Activated T-cell treated with anti-CD3 and anti-CD28 coated beads, Interleukin-2, amount 50 U/mL, for 48 hours (primary cell): ENCODE measurements at places on chromosomes 7 and 10.
A peak's percentile ranks its signal among the peaks of the same experiment; 100 is the strongest.

GRCh38 chr7:80187727-80188126 lies 53.1 kb downstream of the GNAI1 start:
- DNase-seq: no peak

DNA sequence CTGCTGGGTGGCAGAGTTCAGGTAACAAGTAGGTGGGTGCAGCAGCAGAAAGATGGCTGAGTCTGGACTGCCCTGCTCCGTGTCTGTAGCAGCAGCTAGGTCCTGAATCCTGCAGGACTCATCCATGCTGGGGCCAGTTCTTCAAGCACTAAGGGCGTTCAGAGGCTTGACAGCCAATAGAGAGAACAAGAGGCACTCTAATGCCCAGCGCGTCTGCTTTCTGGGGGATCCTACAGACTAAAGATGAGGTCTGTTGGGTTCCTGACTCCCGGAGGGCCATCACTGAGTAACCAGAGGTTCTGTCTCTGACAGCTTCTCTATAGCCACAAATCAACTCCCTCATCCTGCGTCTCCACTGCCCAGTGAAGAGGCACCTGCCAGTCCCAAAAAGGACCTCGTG lies 125.5 kb downstream of the PTPN20 start:
- no peak for DNase-seq

GRCh38 chr7:26698806-26699205 lies 165.6 kb downstream of the SKAP2 start:
- no peak for DNase-seq

DNA sequence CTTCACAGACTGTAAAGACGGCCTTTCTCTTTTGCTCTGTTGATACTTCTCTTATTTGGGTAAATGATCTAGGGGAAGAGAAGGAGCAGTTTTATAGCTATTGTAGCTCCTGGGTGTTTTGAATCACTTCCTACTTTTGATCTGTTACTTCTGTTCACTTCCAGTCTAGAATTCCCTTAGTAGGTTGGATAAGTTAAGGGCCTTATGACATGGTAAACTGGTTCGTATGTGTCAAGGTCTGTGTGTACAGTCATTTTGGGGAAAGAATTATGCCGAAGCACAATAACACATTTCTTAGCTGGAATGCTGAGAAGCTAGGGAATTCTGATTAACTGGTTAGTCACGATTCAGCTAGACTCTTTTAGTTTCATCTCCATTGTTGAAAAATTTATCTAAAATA lies 8.1 kb downstream of the DENND10 start:
- DNase-seq: no peak

GRCh38 chr7:9083837-9084236 lies 650.4 kb downstream of the NXPH1 start:
- DNase-seq: no peak

GRCh38 chr7:4066206-4066605 lies 615.9 kb upstream of the FOXK1 start:
- no peak for DNase-seq

DNA sequence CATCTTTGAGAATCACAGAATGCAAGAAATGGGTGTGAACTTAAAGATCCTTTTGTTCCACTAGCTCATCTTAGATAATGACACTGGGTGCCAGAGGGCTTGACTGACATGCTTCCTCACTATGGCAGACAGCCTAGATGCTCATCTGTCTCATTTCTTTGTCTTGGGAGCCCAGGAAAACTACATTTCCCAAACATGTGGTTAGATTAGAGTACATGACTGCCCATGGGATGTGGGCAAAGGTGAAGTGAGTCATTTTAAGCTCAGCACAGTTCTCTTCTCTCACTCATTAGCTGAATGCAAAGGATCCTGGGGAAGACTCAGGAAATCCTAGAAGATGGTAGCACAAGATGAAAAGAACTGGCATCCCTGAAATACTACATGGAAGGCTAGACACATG lies 32.5 kb upstream of the TBX20 start:
- DNase-seq: no peak

DNA sequence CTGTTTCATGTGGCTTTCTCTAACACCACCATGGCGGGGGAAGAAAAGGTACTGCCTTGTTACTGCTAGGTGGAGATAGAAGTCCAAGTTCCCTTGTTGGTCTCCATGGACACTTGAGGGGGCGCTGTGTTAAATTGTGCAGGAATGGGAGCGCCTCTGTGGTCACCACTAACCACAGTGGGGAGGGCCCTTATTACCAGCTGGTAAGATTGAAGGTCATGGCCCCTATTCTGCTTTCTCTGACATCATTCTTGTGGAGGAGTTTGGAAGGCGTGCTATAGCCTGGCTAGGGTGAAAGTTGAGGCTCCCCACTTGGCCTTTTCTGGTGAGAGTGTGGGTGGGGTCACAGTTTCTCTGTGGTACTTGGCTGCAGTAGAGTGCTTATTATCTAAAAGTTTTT lies 14.9 kb upstream of the MXI1 start:
- no peak for DNase-seq

GRCh38 chr10:52682766-52683165 lies 89.8 kb downstream of the MBL2 start:
- DNase-seq: no peak

- DNase-seq: no peak
Measured at GRCh38 chr10:78914502-78915189, 154.1 kb upstream of the ZMIZ1 start.

GRCh38 chr10:34612446-34612845 lies 202.7 kb downstream of the PARD3 start:
- DNase-seq: no peak

DNA sequence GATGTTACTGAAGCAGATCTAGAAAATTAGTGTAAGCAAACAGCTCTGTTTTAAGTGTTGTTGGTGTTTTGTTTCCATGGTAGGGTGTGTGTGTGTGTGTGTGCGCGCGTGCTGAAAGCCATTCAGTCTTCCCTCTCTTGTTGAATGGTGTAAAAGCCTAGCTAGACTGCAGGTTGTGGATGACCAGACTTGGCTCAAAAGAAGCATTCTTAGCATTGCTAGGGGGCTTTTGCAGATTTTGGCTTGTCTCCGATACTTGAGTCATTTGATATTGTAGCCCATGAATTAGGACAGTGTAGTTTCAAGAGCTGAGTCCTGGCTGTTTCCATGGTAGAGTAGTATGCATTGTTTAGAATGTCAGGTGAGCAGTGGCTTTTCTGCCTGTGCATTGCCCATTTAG lies 99.1 kb downstream of the SND1 start:
- DNase-seq: no peak

GRCh38 chr10:1308962-1309616 lies 252.9 kb downstream of the WDR37 start:
- no peak for DNase-seq

- peak; percentile 91 for DNase-seq
Measured at GRCh38 chr10:110354322-110354766, 49.6 kb upstream of the SMNDC1 start.

GRCh38 chr10:72072046-72072445 lies 16.3 kb downstream of the SPOCK2 start:
- DNase-seq: no peak

DNA sequence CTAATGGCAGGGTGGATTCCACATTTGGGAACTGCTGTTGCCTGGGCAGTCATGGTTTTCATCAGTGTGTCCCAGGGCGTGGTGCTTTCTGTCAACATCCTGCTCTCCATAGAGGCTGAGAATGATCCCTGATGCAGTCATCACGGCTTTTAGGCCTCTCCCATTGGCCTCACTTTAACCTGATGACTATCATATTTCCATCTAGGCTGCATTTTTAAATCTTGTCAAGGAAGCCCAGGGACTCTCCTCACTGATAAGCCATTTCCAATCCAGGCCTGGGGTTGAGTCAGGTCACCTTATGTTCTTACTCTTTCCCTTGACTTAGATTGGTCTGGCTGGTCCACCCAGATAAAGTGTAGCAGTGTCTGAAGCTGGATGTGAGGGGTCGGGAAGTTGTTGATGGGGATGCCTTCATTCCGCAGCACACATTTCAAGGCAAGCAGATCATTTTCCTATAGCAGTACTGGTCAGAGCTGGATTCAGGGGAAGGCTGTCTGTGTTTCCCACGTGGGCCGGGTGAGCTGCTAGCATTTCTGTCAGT lies 177.0 kb downstream of the AUTS2 start:
- DNase-seq: no peak
